CD4-positive, alpha-beta T cell (primary cell): ENCODE measurements at places on chromosomes 1 and 21.

- DNase-seq = peak; percentile 16
- peaks cover 42% of the 10 kb centered on the region for H3K27me3 ChIP-seq
These were observed at the start of gene GRHL3 for GRCh38 chr1:24319312-24319863. GRHL3 (plus strand) TSS chr1:24319357; CDS start chr1:24319552, 195 bp downstream.

DNA sequence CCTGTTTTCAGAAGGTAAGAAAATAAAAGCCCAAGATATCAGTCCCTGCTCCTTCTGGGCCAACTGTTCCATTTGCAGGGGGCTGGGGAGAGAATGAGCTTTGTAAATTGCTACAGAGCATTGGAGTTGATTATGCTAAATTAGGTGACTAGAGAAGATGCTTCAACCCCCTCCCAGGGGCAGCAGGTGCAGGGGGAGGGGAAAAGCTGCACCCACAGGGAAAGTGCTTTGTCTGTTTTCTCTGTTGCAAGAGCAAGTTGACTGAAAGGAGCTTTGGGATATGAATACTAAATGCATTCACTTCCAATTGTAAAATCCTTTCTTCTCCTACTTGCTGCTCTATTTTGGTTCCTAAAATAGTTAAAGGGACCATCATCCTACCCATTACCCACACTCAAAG lies 16.5 kb upstream of the PIGM start:
- DNase-seq = no peak
- H3K27ac ChIP-seq = no peak overlapping the region
- H3K27me3 ChIP-seq = peaks cover 11% of the 10 kb centered on the region
- no peak overlapping the region for H3K4me3 ChIP-seq
- peaks cover 10% of the 10 kb centered on the region for H3K4me1 ChIP-seq

DNA sequence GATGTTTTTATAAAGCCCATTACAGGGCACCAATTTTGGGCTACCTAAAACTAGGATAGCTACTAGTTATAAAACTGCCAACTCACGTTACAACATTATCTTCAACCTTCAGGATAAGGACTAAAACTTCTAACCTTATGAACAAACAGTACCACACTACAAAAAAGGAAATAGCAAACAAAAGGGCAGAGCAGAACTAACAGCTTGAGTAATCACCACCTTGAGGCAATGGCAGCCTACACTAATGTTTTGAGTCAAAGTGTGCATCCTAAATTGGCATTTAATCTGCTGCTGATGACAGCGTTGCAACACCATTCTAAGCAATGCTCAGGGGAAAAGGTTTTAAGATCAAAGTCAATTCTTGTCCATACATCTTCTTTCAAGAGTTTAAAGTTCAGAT lies 27.2 kb downstream of the PTP4A2 start:
- peaks cover 94% of the 10 kb centered on the region for H3K36me3 ChIP-seq
- no peak overlapping the region for H3K4me3 ChIP-seq
- H3K4me1 ChIP-seq = peaks cover 17% of the 10 kb centered on the region
- DNase-seq = no peak
- H3K27ac ChIP-seq = no peak overlapping the region

- H3K27me3 ChIP-seq = no peaks in the 10 kb centered on the region
- no peaks in the 10 kb centered on the region for H3K4me1 ChIP-seq
- H3K27ac ChIP-seq = no peak overlapping the region
These were observed 175.4 kb downstream of the ZBTB18 start for GRCh38 chr1:244226435-244226834.

GRCh38 chr1:196380316-196380715 lies 227.9 kb downstream of the KCNT2 start:
- no peaks in the 10 kb centered on the region for H3K36me3 ChIP-seq
- H3K4me1 ChIP-seq = no peaks in the 10 kb centered on the region
- no peak overlapping the region for H3K27ac ChIP-seq

GRCh38 chr21:19321688-19322087 lies 918.1 kb upstream of the TMPRSS15 start:
- no peaks in the 10 kb centered on the region for H3K36me3 ChIP-seq
- H3K4me3 ChIP-seq = no peak overlapping the region
- no peak for DNase-seq

DNA sequence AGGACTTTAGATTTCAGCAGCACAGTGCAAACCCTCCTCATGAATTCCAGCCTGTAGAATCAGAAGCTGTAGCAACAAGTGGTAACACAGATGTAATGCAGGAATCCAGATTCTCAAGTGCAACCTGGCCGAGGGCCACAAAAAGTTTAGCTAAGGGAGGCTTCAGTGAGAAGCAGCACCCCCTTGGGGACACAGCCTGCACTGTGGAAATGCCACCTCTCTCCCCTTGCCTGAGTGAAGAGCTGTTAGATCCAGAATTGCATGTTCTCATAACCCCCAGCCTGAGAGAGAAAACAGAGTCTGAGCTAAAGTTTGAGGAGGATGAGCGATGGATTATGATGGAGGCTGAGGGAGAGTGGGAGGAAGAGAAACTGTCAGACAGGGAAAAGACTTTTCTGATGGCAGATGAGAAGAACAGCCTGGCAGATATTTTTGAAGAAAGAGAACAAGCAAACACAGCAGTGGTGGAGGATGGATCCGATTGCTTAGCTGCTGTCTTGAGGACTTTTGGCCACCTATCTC lies 80.5 kb upstream of the BMP8A start:
- peaks cover 38% of the 10 kb centered on the region for H3K4me1 ChIP-seq
- peak; percentile 70 for DNase-seq
- H3K27ac ChIP-seq = no peak overlapping the region
- no peaks in the 10 kb centered on the region for H3K27me3 ChIP-seq

DNA sequence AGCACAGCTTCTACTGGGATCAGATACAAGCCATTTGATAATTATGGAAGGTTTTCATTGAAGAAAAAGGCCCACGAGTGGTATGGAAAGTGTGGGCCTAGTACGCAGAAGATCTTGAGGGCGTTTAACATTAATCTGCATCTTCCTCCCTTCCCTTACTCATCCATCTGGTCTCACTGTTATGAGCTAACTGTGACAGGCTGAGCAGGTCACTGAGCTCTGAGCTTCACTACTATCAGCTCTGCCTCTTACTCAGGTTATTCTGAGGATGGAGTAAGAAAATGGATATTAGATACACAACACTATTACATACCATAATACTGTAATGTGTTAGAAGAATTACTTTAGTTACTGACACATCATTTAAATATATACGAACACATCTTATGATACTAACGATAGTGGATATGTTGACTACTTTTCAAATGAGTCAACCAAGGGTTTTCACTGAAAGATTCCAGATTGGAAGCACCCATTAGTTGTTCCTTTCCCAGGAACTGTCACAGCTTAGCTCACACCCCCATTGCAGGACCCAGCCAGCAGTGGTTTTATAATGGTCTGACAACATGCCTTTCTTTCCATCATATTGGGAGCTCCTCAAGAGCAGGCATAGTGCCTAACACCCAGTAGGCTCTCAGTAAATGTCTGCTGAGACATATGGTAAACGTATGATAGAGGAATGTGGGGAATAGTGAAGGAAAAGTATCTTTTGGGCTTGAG lies 97.8 kb upstream of the C8B start:
- no peaks in the 10 kb centered on the region for H3K36me3 ChIP-seq
- no peak overlapping the region for H3K27ac ChIP-seq
- no peaks in the 10 kb centered on the region for H3K4me1 ChIP-seq
- no peaks in the 10 kb centered on the region for H3K27me3 ChIP-seq
- no peak for DNase-seq

- H3K4me1 ChIP-seq = peaks cover 5% of the 10 kb centered on the region
- DNase-seq = no peak
- no peaks in the 10 kb centered on the region for H3K27me3 ChIP-seq
- H3K36me3 ChIP-seq = no peaks in the 10 kb centered on the region
- H3K4me3 ChIP-seq = no peak overlapping the region
- no peak overlapping the region for H3K27ac ChIP-seq
These were observed 64.2 kb upstream of the RCC1 start for GRCh38 chr1:28441674-28442073.

DNA sequence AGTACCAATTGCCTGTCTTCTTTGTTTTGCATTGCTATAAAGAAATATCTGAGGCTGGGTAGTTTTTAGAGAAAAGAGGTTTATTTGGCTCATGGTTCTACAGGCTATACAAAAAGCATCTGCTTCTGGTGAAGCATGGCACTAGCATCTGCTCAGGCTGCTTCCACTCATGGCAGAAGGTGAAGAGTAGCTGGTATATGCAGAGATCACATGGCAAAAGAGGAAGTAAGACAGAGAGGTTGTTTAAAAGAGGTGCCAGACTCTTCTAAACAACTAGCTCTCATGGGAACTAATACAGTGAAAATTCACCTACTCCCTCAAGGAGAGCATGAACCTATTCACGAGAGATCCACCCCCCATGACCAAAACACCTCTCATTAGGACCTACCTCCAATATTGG lies 56.7 kb upstream of the GUCA2B start:
- no peak for DNase-seq
- H3K4me1 ChIP-seq = no peaks in the 10 kb centered on the region
- H3K4me3 ChIP-seq = no peak overlapping the region
- no peaks in the 10 kb centered on the region for H3K36me3 ChIP-seq

GRCh38 chr1:199945591-199945990 lies 81.9 kb upstream of the NR5A2 start:
- no peaks in the 10 kb centered on the region for H3K4me1 ChIP-seq
- H3K36me3 ChIP-seq = no peaks in the 10 kb centered on the region
- DNase-seq = no peak
- H3K27ac ChIP-seq = no peak overlapping the region

DNA sequence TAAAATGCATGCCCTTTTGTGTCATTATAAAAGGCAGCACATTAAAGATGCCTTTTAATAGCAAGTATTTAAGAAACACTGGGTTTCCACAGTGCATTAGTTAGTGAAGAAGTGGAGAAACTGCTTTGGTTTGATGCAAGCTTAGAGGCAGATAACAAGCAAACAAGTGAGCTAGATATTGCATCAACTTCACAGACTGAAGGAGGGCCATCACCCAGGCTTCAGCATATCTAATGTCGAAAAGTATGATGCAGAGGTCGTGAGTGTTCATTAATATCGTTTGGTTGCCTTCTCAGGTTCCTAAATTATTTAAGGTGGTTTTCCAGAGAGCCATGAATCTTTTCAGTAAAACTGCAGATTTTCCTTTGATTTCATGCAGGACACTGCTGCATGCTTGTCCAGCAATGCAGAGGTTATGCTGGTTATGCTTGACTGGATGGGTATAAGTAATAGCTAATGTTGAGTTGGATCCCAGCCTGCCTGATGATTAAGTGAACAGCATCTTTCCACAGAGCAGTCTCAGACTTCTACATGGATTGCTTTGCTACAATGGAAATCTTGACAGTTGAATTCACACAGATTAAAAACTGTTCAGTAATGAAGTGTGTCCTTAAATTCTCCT lies 69.7 kb upstream of the IPO9 start:
- DNase-seq = no peak
- no peak overlapping the region for H3K27ac ChIP-seq
- H3K4me3 ChIP-seq = no peak overlapping the region
- H3K27me3 ChIP-seq = no peaks in the 10 kb centered on the region
- no peaks in the 10 kb centered on the region for H3K36me3 ChIP-seq
- no peaks in the 10 kb centered on the region for H3K4me1 ChIP-seq

- H3K4me1 ChIP-seq = no peaks in the 10 kb centered on the region
- no peak overlapping the region for H3K4me3 ChIP-seq
- no peaks in the 10 kb centered on the region for H3K36me3 ChIP-seq
- no peaks in the 10 kb centered on the region for H3K27me3 ChIP-seq
These were observed 58.5 kb upstream of the ACTL8 start for GRCh38 chr1:17696417-17697301.

GRCh38 chr1:87274851-87275250 lies 53.8 kb upstream of the LMO4 start:
- H3K27me3 ChIP-seq = peaks cover 7% of the 10 kb centered on the region
- no peaks in the 10 kb centered on the region for H3K36me3 ChIP-seq
- no peak overlapping the region for H3K27ac ChIP-seq

DNA sequence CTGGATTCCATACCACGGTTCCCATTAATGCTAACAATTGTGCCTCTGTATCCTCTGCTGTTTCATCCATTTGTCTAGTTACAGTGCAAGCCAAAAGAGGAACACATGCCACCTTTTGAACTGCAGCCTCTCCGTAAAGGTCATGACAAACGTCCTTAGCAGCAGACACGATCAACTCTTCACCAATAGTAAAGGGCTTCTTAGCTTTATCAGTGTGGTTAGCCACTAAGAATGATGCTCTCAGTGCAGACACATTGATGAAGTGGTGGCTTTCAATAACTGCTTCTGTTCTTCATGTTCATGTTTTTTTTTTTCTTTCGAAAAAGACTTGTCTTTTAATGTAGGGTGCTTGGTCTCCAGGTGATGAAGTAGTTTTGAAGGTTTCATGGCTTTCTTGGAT lies 14.3 kb downstream of the XPR1 start:
- no peak overlapping the region for H3K27ac ChIP-seq
- H3K27me3 ChIP-seq = no peaks in the 10 kb centered on the region
- H3K4me1 ChIP-seq = no peaks in the 10 kb centered on the region
- H3K36me3 ChIP-seq = no peaks in the 10 kb centered on the region
- H3K4me3 ChIP-seq = no peak overlapping the region

DNA sequence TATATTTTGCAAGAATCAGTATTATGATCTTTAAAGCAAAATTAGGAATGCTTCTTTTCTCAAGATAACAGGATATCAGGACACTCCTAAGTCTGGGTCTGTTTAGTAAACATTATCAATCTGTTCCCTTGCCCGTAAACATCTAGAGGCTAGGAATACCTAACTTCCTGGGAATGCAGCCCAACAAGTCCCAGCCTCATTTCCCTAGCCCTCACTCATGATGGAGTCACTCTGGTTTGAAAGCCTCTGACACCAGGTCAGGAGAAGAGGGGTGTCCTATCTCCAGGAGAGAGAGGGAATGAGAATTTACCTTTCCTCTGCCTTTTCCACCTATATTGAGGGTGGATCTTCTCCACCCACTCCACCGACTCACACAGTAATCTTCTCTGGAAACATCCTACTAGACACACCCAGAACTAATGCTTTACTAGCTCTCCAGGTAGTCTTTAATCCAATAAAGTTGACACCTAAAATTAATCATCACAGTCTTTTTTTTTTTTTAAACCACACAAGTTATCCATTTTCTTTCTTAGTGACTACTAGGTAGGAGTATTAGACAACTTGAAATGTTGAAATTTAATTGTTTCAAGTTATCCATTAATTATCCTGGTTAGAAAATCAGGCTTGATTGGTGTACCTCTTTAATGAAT lies 659.3 kb downstream of the USP25 start:
- H3K27ac ChIP-seq = no peak overlapping the region
- DNase-seq = no peak
- no peak overlapping the region for H3K4me3 ChIP-seq
- H3K27me3 ChIP-seq = no peaks in the 10 kb centered on the region
- H3K36me3 ChIP-seq = no peaks in the 10 kb centered on the region
- H3K4me1 ChIP-seq = no peaks in the 10 kb centered on the region

DNA sequence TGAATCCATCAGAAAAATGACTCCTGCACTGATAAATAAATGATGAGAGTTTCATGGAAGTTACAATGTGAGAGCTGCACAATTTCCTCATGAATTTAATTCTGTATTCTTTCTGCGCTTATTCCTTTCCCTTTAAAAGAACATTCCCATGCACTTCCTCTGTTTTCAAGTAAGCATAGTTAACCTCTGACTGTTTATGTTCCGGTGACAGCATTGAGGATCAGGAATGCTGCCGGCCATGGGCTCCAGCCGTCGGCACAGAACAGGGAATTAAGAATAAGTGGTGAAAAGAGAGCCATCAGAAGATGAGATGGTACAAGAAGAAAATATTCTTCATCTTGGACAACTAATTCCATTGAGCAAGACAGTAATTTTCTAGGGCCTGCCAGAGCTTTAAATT lies 65.3 kb downstream of the SUSD4 start:
- no peak overlapping the region for H3K27ac ChIP-seq
- no peak overlapping the region for H3K4me3 ChIP-seq
- peaks cover 23% of the 10 kb centered on the region for H3K4me1 ChIP-seq
- H3K36me3 ChIP-seq = no peaks in the 10 kb centered on the region
- H3K27me3 ChIP-seq = no peaks in the 10 kb centered on the region
- DNase-seq = no peak
